ENCODE measurements at places on chromosomes 4 and X.

DNA sequence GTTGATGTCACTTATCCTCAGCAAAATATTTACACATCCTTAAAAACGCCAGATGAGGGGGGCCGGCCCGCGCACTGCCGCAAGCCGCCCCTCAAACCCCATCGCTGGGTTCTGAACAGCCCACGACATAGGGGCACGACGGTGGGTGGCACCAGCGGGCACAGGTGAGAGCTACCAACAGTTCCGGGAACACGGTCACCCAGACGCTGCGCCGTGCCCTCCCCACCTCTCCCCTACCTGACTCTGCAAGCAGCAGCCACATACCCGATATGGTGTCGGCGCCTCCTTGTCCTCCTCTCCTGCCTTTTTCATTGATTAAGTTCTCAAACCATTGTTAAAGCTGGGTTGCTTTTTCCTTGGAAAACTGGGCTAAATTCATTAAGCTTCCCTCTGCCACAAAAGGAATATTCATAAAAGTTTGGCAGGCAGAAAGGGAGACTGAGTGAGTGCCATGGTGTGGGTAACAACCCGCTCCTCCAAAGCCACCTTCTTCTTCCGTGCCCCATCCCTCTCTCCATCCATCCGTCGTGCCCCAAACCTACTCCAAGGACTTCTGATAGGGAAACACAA, 1.4 kb downstream of the RAI2 start:
- no peak for DNase-seq

DNA sequence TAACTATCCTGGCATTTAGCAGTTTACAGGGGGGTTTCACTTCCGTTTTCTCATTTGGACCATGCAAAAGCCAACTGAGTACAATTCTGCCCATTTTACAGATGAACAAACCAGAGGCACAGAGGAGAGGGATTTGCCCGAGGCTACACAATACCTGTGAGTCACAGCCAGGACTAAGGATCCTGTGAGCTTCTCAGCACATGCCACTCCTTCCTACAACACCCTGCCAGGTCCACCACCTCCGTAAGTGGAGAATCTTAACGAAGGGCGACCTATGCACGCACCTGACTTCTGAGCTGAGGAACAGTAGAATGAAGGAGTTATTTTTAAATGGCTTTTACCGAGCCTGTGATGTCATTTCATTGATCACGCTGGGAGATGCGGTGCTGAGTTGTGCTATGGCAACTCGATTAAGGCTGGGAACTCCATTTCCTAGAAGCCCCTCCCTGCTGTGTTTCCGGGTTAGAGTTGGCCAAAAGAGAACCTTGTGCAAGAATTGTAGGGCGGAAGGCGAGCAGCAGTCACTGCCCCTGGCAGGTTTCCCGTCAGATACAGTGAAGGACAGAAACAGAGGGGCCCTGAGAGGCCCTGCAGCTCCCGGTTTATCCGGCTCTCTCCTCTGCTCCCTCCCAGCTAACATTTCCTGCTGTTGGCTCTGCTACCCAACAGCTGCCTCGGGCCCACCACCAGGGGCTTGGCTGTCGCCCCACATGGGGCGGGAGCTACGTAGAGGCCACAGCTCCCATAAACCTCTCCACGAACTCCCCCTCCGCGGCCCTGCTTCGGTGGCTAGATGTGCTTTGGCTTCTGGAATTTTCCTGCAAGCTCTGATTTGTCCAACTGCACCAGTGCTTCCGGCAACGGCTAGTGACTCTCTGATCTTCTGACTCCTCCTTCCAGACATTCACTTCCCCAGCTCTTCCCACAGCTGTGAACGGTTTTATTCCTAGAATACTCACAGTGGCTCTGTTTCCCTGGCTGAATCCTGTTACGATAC, 75.1 kb upstream of the USP9X start:
- no peak for DNase-seq

DNA sequence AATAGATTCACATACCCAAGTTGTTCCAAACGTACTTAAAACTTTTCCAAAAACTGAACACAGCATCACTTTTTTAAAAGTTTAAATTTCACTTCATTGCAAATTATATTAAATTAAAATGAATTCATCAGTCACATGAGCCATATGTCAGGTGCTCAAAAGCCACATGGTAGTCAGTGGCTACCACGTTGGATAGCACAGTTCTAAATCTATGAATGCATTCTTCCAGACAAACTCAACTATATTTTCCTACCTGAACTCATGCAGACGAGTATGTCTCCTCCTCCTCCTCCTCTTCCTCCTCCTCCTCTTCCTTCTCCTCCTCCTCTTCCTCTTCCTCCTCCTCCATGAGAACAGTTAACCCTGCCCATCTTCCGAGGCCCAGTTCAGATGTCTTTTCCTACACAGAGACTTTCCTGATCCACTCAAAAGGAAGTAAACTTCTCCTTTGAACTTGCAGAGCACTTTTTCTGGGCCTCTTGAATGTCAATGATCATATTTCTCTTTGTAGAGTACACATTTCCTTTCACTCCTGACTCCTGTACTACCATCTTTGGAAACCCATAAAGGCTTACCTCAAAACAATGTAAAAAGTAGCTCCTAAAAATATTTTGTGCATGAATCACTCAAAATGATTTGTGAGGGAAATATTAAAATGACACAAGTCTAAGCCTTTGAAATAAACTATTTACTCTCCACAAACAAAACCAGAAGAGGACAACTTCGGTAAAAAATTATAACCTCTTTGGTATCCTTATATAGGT, 172.6 kb downstream of the AMELX start:
- no peak for DNase-seq

DNA sequence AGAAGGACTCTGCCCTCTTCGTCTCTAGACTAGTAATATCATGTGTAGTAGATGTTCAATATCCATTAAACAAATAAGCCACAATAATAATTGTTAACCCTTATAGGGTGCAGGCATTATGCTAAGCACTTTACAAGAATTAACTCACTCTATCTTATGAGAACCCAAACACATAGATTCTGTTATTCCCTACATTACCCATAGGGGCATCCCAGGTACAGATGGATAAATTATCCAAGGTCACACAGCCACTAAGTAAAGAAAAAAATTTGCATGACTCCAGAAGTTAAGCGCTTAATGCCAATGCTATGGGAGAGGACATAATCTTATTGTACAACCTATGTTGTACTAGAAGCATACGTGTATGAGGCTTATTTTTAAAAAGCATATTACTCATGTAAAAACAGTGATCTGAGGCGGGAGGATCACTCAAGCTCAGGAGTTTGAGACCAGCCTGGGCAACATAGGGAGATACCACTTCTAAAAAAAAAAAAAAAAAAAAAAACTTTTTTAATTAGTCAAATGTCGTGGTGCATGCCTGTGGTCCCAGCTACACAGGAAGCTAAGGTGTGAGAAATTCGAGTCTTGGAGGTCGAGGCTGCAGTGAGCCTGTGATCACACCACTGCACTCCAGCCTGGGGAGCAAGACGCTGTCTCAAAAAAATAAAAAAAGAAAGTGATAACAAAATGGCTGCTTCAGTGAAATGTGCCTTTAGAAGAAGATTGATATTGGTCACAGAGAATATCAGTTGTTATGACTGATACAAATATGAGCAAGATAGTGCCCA, 13.6 kb downstream of the LDB2 start:
- DNase-seq = no peak

- DNase-seq = no peak
These were observed 1626.4 kb downstream of the C4orf33 start for GRCh38 chr4:130722361-130722760.

DNA sequence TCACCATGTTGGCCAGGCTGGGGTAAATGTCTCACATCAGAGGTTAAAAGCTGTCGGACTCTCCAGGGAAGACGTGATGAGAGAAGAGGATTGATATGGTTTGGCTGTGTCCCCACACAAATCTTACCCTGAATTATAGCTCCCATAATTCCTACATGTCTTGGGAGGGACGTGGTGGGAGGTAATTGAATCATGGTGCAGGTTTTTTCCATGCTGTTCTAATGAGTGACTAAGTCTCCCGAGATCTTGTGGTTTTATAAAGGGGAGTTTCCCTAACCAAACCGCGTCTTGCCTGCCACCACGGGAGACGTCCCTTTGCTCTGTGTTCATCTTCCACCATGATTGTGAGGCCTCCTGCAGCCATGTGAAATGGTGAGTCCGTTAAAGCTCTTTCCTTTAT, 64.4 kb downstream of the ASMT start:
- no peak for DNase-seq

GRCh38 chr4:47160095-47160494, 128.7 kb downstream of the GABRB1 start:
- no peak for DNase-seq

- DNase-seq = no peak
These were observed 78.5 kb upstream of the SPANXC start for GRCh38 chrX:141320801-141321200.

GRCh38 chrX:40098264-40099054, 701 bp upstream of the BCOR start:
- no peak for DNase-seq

DNA sequence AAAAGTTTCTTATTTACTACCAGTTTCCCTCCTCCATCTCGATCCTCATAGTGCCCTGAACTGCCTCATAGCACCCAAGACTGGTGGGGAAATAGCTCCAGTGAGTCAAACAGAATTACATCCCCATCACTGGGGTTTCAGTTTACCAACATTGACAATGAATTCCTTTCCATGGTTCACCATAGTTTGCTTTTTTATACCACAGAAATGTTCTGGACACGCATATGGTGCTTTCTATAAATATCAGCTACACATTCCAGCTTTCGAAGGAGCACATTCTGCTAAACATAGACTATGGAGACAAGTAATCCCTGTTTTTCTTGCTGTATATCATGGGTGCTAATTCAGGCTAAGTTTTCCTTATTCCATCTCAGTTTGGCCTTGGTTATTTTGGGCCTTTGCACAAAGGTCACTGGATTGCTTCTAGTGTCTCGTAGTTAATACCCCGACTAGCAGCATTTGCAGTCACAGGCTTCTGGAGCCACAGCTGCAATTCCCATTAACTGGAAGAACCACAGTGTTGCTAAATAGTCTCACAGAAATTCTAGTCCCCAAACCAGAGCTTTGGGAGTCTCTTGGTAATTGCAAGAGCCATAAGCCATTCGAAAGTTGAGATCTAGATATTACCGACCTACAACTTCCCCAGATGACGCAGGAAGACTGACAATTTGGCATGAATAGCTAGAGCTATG, 53.4 kb upstream of the TRPC3 start:
- no peak for DNase-seq

DNA sequence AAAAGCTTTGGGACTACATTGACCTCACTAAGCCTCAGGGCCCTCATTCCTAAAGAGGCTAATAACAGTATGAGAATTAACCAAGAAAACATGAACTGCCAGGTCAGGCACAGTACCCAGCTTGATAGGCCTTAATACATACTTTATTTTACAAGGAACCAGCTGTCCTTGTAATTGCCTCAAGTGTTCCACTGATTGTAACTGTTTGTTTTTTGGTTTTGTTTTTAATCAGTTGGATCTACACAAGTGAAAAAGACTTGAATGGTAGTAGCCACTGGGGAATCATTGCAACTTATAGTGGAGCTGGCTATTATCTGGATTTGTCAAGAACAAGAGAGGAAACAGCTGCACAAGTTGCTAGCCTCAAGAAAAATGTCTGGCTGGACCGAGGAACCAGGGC, 35.6 kb downstream of the PKD2 start:
- DNase-seq = no peak

DNA sequence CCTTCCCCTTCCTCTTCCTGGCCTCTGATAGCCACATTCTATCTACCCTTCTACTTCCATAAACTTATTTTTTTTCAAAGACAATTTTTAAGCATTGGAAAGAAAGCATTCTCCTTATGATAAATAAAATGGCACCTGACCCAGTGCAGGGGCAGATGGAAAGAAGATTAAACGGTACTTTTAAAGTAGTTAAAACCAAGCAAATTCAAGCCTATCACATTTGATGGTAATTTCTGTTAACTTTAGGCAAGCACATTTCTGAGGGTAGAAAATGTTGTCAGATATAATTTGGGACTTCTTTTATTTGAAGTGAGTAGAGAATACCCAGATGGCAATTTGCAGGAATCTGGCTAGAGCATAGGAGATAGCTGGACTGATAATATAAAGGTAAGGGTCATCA, 332.9 kb downstream of the EPHA5 start:
- DNase-seq = no peak

- no peak for DNase-seq
These were observed 232.9 kb upstream of the F9 start for GRCh38 chrX:139297638-139298037.

DNA sequence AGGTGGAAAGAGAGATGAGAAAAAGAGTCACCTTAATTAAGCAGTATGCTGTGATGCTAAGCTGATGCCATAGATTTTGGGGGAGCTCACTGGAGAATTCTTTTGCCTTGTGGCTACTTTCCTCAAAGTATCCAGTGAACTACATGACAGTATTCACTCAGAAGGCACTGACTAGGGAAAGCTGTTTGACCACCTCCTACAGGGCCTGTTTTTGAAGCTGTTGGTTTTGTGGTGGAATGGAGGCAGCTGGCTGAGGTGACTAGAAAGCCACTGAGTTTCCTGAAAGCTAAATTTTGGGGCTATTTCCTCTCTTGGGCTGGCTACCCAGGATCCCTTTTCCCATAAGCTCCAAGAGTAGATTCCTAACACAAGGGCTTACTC, 124.8 kb upstream of the EOLA2 start:
- no peak for DNase-seq

GRCh38 chrX:155880586-155881157, 473 bp upstream of the VAMP7 start:
- no peak for DNase-seq

- DNase-seq = no peak
These were observed 110.7 kb downstream of the ABCB7 start for GRCh38 chrX:75045369-75045768.

DNA sequence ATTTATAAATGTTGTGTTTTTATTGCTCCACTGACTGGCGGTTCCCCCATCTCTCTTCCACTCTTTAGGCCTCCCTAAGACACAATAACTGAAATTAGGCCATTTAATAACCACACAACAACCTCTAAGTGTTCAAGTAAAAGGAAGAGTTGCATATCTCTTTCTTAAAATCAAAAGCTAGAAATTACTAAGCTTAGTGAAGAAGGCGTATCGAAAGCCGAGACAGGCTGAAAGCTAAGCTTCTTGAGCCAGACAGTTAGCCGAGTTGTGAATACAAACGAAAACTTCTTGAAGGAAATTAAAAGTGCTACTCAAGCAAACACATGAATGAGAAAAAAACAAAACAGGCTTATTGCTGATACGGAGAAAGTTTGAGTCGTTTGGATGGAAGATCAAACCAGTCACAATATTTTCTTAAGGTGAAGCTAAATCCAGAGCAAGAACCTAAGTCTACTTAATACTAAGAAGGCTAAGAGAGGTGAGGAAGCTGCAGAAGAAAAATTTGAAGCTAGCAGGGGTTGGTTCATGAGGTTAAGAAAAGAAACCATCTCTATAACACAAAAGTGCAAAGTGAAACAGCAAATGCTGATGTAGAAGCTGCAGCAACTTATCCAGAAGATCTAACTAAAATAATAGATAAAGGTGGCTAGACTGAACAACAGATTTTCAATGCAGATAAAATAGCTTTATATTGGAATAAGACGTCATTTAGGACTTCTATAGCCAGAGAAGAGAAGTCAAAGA, 194.0 kb upstream of the TTC29 start:
- DNase-seq = no peak

- DNase-seq = no peak
These were observed 19.1 kb upstream of the PHF8 start for GRCh38 chrX:54063361-54063760.

GRCh38 chr4:52091801-52092200, 40.7 kb downstream of the SPATA18 start:
- no peak for DNase-seq
